ENCODE measurements at places on chromosomes 16 and 17.

- DNase-seq: no peak
Measured at GRCh38 chr16:12876778-12877177, 24.6 kb upstream of the SHISA9 start.

- no peak for DNase-seq
Measured at GRCh38 chr17:47243737-47244598, 9.7 kb upstream of the ITGB3 start.

GRCh38 chr16:80006241-80007215 is 406.0 kb upstream of the MAF start:
- no peak for DNase-seq

- no peak for DNase-seq
Measured at GRCh38 chr17:16044487-16044886, 44.9 kb downstream of the TTC19 start.

DNA sequence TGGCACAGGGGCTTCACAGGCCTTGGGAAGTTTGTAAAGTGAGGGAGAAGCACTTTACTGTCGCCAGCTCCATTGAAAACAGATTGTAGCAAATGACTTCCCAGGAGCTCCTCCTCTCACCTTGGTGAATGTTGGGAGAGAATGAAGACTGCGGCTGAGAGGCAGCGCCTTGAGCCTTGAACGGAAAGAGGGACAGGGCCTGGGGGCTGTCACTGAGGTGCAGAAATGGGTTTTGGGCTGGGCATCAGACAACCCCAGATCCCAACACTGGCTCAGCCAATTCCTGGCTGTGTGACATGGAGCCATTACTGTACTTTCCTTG is 603 bp upstream of the MRTFB start:
- no peak for DNase-seq

GRCh38 chr17:59810894-59811153 is 81.9 kb downstream of the TUBD1 start:
- no peak for DNase-seq

DNA sequence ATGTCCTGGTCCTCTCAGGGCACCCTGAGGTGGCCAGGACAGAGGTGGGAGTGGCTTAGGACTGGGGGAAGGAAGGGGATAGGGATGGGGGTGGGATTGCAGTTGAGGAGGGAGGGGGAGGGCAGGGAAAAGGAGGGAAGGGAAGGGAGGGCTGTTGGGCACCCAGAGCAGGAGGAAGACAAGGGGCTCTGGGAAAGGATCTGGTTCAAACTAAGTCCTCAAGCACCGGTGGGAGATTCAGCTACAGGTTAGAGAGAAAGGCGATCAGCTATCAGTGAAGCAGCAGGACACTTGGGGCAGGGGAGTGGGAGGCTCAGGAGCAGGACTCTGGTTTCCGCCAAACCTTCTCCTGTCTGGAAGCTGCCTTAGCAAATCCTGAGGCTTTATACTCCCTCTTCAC is 44.6 kb upstream of the ACSM2B start:
- DNase-seq: no peak

DNA sequence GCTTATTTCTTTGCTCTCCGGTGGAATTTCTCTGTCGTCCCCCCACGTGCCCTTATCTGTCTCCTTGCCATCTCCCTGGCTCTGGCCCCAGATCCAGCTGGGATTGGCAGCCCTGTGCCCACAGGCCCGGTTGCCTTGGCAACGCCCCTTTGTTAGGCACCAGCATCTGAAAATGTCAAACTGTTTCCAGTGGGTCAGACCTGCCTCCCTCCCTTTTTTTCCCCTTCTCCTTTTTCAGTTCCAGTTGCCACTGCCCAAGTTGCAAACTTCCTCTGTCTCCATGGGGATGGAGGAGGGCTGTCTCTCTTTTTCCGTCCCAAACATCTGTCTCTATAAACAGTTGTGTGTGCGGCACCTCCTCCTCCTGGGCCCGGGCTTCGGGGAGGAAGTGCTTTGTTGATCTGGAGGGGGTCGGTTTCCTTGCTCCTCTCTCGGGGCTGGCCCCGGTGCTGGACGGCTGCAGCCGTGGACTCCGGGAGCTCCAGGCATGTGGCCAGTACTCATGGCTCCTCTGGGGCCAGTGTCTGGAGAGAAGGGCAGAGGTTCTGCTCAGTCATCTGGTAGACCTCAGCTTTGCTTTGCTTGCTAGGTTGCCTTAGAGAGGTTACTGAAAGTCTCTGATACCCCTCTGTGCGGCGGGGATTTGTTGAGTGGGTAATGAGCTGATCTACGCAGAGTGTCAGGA is 35.3 kb downstream of the SOCS3 start:
- no peak for DNase-seq

DNA sequence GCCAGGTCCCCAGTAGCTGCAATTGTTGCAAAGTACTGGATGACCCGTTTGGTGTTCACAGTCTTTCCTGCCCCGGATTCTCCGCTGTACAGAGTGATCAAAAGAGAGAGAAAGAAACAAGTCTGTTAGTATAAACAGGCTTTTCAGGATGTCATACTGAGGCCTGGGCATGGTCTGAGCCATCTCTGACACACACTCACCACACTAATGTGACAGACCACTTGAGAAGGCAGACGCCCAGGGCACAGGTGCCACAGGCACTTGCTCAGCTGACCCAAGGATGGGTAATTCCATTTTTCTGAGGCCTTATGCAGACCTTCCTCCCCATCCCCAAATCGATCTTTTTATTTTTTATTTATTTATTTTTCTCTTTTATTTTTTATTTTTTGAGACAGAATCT is 7.5 kb downstream of the MYH3 start:
- no peak for DNase-seq

- DNase-seq: no peak
Measured at GRCh38 chr16:28069971-28070794, 6.7 kb upstream of the GSG1L start.

DNA sequence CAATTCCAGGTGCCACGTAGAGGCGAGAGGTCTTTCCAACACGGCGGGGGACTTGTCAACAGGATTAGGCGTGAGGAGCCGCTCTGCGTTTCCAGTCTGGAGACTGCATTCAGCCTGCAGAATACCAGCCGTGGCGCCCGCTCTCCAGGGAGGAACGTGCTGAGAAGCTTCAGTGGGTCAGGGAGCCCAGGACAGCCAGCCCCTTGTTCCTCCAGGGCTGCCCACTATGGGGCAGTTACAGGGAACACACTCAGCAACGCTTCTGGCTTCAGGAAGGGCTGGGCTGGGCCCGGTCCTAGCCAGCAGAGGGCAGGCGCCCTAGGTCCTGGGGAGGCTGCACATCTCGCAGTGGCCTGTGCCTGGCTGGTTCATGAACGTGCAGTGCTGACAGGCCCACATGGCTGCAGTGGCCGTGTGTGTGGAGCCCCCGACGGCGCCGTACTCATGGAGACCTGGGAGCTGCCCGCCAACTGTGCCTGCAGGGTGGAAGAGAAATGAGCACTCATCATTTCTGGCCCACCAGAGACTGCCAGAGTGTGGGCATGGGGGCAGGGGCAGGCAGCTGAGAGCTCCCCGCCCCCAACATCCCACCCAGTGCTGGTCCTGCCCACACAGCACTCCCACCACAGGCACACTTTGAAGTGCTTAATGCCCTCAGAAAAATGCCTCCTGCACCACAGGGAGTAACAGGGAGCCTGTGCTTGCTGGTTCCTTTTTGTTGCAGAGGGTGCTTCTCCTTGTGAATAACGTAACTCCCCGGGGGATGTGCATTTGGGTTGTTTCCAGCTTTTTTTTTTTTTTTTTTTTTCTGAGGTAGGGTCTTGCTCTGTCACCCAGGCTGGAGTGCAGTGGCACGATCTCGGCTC is 7.0 kb upstream of the FAAP100 start:
- DNase-seq: no peak

DNA sequence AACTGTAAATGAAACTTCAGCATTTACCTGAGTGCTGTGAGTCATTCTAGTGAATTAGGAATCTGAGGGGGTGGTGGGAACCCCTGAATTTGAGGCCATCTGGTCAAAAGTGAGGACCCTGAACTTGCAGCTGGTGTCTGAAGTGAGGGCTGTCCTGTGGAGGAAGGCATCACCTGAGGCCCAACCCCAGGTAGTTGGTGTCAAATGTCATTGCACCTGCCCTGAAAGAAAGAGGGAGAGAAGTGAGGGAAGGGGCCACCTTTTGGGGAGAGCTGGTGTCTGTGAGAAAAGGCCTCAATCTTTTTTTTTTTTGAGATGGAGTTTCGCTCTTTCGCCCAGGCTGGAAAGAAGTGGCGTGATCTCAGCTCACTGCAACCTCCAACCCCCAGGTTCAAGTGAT is 12.5 kb upstream of the PRPSAP1 start:
- DNase-seq: no peak

DNA sequence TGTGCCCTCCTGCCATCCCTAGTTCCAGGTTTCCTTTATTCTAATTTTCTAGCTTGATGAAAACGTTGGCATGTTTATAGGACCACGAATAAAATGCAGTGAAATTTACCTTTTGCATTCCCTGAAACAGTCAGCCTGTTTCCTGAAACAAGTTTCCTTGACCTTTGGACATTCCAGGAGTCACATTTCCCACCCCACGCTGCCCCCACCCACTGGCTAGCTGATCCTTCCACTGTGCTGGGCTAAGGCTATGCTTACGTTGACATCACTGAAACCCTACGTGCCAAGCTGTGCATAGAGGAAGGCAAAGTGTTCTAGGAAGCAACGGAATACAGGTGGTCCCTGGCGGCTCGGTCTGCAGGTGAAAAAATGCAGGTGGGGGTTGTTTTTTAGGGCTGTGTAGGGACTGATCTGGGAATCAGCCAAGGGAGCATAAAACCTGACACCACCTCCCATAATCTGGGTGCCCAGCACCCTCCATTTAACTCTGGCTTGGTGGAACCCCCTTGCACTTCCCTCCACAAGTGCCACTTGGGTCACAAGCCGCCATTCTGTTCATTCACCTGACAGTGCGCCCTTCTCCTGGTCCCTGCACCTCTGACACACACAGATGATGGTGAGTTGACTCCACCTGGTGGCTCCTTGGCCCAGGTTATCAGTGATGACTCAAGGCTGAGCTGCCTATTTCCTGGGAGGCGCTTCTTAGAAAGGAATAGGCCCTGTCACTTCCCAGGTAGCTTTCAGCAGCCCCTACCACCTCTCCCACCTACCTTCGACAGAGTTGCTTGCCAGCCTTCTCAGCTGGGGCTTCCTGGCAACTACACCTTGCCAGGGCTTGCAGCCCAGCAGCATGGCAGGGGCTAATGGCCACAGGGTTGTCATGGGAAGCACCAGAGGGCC is 83.7 kb downstream of the N4BP1 start:
- DNase-seq: no peak

DNA sequence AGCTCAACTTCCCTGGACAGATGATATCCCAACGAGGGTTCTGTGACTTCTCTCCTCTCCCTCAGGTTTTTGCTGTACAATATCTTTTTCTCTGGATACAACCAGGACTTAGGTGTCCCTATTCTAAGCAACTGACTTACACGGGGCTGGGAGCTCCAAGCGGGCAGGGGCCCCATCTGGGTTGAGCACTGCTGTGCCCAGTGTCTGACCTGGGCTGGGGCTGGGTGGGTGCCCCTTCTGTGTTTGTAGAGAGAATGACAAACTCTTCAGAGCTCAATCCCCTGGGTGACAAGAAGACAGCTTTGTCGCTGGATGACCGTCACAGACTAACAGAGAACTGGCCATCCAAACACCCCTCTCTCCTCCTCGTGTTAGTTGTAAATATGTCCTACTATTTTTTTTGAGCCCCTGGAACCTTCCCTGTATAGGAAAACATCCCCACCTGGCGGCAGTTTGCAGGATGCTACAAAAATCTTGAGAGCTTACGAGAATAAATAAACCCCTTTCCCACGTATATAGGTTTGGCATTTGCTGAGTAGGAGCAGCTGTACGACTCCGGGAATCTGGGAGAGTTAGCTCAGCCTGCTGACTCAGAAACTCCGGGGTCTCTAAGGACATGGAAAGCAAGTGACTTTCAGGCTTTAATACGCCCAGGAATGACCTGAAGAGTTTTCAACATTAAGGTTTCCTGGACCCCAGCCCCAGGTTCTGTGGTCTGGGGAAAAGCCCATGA is 23.7 kb upstream of the RCVRN start:
- DNase-seq: no peak

DNA sequence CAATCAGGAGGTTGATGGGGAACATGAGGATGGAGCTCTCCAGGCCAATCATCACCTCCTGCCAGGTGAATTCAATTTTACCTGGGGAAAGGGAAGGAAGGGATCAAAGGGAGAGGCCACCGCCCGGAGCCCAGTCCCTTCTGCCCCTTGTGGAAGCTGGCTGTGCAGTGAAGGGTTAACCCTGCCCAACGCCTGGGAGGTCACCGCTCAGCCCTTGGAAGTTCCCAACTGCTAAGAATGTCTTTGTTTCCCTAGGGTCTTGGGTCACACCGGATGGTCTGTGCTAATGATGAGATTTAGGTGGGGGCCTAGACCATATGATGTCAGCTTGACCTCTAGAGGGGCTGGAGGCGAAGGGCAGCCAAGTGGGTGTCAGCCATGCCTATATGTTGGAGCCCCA is 52.1 kb upstream of the GCSH start:
- DNase-seq: no peak

DNA sequence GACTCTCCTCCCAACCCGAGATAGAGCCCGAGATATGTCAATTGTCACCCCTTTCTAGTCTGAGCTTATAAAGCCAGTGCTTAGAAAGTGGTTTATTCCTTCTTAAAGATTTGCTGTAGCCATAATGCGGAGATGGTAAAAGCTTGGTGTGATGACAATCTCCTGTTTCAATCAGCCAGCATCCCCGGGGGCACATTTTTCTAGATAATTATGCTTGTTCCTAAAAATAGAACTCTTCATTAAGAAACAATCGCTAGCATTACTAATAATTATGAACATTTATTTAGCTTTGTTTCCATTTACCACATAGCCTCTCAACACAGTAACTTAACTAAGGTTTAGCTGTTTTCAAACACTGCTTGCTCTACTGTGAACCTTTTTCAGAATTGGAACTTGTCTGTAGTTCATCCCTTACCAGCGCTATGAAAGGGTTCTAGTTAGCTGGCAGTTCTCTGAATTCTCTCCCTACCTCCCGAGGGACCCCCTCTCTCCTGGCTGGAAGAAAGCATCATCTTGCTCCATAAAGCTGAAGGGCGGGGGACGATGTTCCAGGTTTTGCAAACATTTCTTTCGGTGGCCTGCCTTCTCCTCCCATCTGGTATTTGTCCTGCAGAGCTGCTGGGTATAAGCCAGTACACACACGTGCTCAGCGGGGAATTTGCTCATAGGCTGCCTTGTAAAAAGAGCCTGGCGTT is 922 bp upstream of the MRPL58 start:
- DNase-seq: no peak

- DNase-seq: no peak
Measured at GRCh38 chr17:80029258-80029974, 6.3 kb downstream of the TBC1D16 start.

DNA sequence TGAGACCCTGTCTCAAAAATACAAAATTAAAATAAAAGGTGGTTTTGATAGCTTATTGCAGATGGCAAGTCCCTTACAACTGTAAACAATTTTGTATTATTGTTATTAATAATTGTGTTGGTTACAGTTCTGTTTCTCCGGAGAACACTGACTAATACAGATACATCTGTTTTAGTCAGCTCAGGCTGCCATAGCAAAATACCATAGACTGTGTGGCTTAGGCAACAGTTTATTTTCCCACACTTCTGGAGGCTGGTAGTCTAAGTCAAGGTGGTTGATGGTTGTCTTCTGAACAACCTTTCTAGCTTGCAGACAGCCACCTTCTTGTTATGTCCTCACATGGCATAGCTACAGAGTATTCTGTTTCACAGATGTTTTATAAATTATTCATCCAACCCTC is 14.2 kb upstream of the IL21R start:
- no peak for DNase-seq

- no peak for DNase-seq
Measured at GRCh38 chr16:79607587-79607986, 7.0 kb upstream of the MAF start.

- peak; percentile 69 for DNase-seq
Measured at GRCh38 chr16:31073142-31073969, 684 bp downstream of the ZNF668 start.
